ENCODE measurements at places on chromosomes 1 and 21.

- DNase-seq: no peak
These were observed 72.1 kb downstream of the DISP1 start for GRCh38 chr1:222886878-222887351.

- no peak for DNase-seq
These were observed 3.0 kb downstream of the ARTN start for GRCh38 chr1:43936431-43937151.

GRCh38 chr1:81617308-81617967, 183.3 kb upstream of the ADGRL2 start:
- DNase-seq: no peak

DNA sequence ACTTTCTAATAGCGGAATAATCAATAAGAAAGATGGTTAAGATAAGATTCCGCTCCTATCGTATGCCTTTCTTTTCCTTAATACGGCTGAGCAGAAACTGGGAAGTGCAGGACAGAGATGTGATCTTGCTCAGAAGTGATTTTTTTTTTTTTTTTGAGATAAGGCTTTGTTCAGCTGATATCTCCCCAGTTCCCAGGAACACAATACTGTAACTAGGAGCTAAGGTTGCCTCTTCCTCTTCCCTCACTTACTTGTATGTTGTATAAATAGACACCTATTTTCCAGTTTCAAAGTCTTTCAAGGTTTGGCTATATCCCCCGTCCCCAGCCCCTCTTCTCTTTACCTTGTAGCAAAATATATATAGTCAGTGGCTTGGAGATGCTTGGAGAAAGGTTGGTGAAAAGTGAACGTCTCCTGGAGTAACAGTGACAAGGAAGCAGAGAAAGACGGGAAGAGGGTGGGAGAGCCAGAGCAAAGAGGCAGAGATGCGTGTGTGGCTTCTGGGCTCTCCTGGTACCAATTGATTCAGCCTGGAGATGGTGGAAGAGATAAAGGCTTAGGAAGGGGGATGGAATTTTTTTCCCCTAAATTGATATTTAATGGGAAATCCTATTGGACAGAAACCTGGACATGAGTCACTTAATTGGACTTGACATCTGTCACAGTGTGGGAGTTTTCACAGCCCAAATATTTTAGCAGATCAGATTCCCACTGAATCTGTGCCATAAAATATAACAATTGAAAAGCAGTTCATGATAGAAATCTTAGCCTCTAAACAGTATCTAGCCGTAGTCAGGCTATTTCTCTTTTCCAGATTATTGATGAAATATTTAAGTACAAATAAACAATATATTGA, at the start of gene NHLH2:
TSS of gene NHLH2 (minus strand) at position 522 of the 856 bp plus-strand sequence. CDS start 2,754 bp downstream, outside the sequence.
- DNase-seq: no peak

- no peak for DNase-seq
These were observed 3.3 kb upstream of the F3 start for GRCh38 chr1:94544706-94545490.

GRCh38 chr1:112808861-112809684, 93.9 kb upstream of the PPM1J start:
- peak; percentile 82 for DNase-seq

- DNase-seq: no peak
These were observed 29.8 kb upstream of the PADI2 start for GRCh38 chr1:17148950-17149608.

DNA sequence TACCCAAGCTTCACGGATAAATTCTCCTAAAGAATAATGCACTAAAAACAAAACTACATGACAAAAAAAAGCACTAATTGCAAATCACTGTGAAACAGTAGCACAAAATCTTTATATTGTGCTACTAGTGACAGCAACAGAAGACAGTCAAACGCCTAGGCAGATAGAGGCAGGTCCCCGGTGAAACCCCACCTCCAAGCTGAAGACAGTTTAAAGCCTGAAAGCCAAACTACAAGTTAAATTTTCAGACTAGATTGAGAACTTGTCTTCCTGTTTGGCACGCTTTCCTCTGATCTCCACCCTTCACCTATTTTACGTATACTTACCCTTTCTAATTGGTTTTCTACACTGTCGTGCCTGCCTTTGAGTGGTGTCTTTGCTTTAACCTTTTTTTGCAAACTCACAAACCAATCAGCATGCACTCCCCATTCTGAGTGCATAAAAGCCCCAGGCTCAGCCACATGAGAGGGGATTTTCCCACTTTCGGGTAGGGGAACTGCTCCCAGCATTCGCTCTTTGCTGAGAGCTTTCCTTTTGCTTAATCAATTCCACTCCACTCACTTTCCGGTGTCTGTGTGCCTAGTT, 3.6 kb upstream of the BACH1 start:
- no peak for DNase-seq

- no peak for DNase-seq
These were observed 41.4 kb downstream of the KCNK1 start for GRCh38 chr1:233655301-233655740.

DNA sequence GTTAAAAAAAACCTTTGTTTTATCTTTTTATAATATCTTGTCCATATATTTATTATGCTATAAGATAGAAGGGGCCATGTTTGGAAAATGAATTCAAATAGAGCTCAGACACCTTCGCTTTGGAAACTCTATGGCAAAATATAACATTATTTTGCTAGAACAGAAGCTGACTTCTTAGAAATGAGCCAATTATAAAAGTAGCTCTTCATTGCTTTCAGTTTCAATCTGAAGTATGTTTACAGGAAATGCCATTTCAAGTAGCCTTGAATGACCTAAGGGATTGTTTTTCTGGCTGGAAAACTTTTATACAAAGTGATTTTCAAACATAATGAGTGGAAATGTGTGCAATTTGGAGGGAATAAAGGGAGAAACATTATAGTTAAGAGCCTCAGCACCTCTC, 37.8 kb upstream of the GBP5 start:
- DNase-seq: no peak

DNA sequence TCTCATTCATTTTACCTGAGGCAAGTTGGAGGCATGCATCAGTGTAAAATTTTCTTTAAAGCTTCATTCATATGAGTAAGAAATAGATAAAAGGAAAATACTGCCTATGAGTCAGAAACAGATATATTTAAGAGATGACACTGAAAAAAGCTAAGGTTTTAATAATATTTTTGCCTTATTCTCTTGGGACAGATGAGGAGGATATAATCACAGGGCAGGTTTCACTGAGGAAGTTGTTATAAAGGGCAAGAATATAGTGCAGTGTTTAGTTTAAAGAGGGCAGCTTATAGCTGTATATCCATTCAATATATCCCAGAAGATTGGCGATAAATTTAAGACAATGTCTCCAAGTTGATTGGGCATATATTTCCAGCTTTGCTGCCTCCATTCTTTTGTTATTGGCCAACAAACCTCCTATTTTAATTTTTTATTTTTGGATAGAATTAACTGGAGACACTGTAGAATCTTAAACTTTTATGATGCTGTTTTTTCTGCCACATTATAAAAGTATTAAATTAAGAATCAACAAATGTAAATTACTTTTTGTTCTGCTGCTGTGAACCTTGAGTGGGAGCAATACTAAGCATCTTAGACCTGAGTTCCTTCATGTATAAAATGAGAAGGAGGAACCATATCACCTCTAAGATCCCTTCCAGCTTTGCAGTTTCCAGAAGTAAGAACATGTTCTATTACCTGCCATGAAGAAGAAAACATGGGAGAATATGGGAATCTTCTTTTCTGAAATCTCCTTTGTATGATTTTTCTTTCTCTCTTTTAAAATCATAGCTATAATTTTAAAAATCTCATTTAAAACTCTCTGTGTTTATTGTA, 171.6 kb downstream of the S1PR1 start:
- no peak for DNase-seq

- no peak for DNase-seq
These were observed 3.0 kb upstream of the KCND3 start for GRCh38 chr1:111992476-111992875.

GRCh38 chr21:36479415-36480402, at the start of gene CLDN14:
CLDN14 (minus strand) TSS chr21:36480122; CDS start chr21:36461695, 18,427 bp downstream.
- no peak for DNase-seq

DNA sequence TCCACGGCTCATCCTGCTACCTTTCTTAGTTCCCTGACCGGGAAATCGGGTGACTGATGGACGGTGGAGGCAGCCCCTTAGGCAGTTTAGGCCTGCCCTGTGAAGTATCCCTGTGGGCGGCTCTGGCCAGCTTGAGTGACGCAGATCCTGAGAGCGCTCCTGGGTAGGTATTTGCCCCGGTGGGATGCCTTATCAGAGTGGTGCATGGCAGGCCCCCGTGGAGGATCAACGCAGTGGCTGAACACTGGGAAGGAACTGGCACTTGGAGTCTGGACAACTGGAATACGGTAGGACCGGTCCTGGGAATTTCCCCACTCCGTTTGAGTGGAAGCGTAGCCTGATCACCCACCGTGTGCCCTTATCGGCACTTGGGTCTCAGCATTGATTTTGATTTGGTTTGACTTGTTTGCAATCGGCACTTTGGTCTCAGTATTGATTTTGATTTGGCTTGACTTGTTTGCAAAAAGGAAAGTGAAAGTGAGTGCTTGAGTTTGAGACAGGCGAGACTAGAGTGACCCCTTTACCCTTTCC, 15.2 kb downstream of the PLA2G2F start:
- DNase-seq: peak; percentile 72

GRCh38 chr1:25774921-25775771, 24.8 kb upstream of the SELENON start:
- no peak for DNase-seq

DNA sequence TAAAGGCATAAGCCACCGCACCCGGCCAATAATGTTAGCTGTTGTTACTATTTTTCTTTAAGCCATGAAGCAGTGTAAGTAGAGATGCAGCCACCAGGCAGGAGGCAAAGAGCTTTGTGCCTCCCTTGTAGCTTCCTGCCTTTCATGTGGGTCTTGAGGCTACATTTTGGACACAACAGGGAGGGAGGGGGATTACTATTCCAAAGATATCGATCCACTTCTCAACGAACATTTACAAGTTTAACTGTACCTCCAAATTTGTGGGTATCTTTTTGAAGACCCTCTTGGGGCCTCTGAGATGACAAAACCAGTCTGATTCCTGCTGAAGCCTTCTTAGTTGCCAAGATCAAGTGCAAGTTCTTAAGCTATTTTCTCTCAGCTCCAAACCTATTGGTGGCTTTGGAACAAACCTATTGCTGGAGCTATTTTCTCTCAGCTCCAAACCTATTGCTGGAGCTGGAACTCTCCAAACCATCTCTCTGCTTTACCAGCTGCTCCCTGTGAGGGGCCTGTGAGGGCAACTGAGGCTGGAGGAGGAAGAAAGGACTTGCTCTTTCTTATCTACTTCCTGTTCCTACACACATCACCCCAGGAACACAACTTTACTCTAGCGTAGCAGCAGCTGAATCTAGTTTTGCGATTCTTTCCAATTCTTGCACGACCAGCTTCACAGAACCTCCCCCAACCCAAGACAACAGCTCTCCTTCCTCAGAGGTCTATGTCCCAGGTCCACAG, 16.1 kb upstream of the RCAN3 start:
- DNase-seq: no peak

DNA sequence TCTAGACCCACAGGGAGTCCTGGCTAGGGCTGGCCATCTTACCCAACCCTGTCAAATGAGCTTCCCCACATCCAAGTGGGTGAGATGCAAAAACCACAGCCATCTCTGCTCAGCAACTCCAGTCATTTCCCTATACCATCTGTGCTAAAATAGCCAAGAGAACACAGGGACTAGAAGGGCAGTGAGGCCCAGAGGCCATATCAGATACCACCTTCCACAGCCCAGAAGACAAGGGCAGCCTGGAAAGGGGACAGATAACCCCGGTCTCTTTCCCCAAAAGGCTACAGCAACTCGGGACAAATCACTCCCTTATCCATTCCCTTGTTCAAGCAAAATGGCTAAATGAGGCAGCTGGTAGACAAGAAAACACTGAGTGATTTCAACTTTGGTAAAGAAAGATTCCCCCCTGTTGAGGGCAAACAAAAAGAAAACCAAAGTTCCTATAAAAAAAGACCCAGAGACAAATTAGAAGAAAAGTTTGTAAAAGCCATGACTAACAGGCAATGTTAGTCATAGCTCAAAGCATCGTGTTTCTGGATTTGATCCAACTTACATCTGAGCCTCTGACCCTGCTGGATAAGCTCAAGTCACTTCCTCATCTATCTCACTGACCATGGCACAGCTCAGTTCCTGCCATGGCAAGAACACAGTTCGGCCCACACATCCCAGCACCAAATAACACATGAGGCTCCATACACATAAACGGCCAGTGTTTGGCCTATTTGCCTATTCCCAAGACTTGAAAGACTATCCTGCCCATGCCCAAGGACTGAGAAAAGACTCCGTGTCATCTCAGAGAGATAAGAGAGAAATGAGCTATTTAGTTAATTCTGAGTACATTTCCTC, 3.1 kb downstream of the LAMB3 start:
- DNase-seq: no peak

GRCh38 chr21:38759413-38759812, 46.3 kb upstream of the ETS2 start:
- DNase-seq: no peak

DNA sequence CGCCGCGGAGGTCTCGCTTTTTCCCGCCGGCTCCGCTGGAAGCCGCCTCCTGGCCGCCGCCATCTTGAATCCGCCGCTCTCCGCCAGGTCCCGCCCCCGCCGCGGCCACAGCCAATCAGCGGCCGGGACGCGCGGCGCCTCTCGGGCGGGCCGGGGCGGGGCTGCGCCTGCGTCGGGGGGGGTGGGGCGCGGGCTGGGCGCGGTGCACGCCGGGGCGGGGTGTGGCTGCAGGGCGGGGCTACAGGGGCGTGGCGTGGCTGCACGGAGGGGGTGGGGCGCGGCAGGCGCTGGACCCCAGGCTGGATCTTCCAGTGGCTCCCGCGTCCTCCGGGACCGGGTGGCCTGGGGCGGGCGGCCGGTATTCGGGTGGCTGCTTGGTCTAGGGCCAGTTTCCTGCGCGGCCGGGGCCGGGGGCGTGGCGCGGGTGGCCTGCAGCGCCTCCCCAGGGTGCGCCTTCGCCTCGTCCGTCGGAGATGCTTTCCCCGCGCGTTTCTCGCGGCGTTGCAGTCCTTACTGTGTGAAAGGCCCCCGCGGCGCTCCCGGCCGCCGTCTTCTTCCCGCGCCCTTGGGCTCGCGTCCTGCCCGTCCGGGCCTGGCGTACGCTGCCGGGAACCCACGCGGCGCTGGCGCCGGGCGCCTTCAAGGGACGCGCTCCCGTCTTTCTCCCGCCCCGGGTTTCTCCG, 575 bp downstream of the PCNT start:
- DNase-seq: peak; percentile 95

DNA sequence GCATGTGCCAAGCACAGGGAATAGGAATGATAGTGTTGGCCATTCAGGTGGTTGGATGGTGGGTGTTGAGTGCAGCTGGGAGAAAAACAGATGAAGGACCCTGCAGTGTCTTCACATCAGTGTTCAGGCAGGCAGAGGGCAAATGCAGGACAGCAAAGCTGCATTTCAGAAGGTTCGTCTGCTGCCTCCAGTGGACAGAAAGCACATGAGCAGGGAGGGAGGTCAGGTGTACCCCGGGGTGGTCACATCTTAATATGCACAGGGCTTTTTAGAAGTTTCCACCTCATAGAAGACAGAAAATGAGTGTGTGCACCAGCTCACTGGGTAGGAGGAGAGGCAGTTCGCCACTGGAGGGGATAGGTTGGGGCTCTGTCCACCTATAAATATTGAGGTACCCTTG, 184.9 kb downstream of the SLC35F3 start:
- DNase-seq: no peak

All from cardiac septum (tissue), 1 donor.